ENCODE measurements at places on chromosomes 5 and 9. TPM values are rescaled to one million over a fixed set of nuclear protein-coding genes. Genes with fewer than 3 reads are reported as not detected.

DNA sequence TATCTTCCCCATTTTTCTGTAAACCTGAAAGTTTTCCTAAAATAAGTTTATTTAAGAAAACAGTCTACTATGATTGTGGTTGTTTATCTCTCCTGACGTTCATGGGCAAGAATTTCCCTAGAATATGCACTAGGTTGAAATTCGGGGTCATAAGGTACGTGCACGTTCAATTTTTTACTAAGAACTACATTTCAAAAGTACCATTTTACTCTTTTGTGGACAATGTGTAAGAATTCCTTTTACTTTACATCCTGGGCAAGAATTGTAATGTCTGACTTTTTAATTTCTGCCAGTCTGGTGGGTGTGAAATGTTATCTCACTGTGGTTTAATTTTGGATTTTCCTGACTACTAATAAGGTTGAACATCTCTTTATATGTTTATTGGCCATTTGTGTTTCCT, 12.4 kb downstream of the IL5 start:
- H3K4me1 ChIP-seq, result no peaks in the 10 kb centered on the region
- H3K4me3 ChIP-seq, result no peak overlapping the region
- no peak for DNase-seq
- H3K36me3 ChIP-seq, result no peaks in the 10 kb centered on the region

DNA sequence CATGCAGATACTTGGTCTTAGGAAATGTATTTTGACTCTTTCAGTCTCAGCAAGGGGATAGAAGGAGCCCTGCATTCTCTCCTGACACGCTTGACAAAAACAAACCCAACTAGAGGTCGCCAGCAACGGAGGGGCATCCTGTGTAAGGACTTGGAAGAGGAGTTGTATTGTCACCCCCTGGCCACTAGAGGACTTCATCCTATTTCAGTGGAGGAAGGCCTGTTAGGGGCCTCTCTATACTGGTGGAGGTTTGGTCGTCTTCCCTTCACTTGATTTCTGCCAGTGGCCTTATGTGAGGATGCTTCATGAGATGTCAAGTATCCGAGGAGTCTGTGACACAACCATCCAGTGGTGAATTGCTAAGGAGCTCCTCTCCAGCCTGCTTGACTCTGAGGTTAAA, 122.8 kb upstream of the STC2 start:
- H3K27me3 ChIP-seq, result no peaks in the 10 kb centered on the region
- H3K4me3 ChIP-seq, result no peak overlapping the region
- H3K4me1 ChIP-seq, result peaks cover 18% of the 10 kb centered on the region

DNA sequence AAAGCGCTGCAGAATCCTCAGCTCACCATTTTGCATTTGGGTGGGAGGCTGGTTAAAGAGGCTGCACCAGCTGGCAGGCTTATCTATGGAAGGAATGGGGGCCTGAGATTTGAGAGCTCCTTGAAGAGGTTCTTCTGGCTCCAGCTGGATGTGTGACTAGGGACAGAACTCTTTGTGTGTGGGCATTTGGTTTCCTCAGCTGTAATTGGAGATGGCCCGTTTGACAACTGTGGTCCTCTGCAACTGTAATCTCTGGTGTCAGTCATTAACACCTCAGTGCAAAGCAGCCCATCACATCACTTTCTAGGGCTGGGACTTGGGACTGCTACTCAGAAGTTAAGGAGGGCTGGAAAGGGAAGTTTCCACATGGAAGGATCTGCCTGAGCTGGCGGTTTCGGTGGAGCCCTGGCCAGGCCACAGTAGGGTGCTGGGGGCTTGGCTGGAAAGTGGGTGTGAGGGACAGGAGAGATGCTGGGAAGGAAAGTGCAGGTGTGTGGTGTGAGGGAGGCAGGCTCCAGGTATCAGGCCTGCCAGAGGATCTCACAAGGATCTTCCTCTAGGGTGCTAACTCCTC, 193.8 kb downstream of the GADD45G start:
- H3K36me3 ChIP-seq, result no peaks in the 10 kb centered on the region
- DNase-seq, result no peak
- no peak overlapping the region for H3K27ac ChIP-seq

DNA sequence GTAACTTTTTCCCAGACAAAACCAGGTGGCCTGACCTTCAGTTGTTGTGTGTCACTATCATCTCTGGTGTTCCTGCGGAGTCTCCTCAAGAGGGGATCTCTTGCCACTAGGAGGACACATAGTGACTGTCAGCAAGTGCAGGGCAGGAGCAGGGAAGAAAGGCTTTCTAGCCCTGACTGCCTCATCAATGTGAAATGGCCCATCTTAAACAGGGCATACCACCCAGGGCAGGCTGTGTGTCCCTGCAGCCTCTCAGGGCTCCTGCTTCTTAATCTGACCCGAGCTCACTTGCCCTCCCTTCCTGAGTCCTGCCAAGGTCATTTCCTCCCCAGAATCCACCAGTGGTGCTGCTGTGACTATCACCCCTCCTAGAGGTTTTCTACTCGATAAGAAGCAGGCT, 57.4 kb upstream of the SIMC1 start:
- no peak for DNase-seq
- no peak overlapping the region for H3K27ac ChIP-seq
- no peaks in the 10 kb centered on the region for H3K36me3 ChIP-seq
- no peak overlapping the region for H3K4me3 ChIP-seq
- H3K27me3 ChIP-seq, result no peaks in the 10 kb centered on the region
- no peaks in the 10 kb centered on the region for H3K4me1 ChIP-seq

DNA sequence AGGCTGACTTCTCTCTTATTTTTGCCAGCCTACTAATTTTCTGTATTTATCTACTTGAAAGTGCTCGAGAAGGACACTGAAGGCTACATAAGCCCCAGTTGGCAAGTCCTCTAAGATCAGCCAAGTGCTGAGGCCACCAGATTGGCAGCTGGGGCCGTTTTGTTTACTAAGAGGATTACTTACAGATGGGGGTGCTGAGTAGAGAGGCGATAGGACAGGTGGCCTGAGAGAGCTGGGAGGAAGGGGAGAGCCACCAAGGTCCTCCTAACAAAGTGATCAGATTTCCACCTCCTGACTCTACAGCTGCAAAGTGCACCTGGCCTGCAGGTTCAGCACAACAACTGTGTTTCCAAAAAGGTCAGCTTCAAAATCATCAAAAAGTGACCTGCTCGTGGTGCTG, 32.9 kb downstream of the FRMD3 start:
- H3K4me1 ChIP-seq, result peaks cover 5% of the 10 kb centered on the region
- H3K36me3 ChIP-seq, result no peaks in the 10 kb centered on the region
- H3K27me3 ChIP-seq, result no peaks in the 10 kb centered on the region
- no peak overlapping the region for H3K27ac ChIP-seq
- no peak overlapping the region for H3K4me3 ChIP-seq
- DNase-seq, result no peak

Gene ALAD
- 29.5 TPM for total RNA-seq

Gene IL4
- total RNA-seq, result not detected

Measured in endothelial cell of umbilical vein (primary cell).